Endothelial cell of umbilical vein (primary cell): ENCODE measurements at places on chromosomes 2 and 18. TPM values are rescaled to one million over a fixed set of nuclear protein-coding genes. Genes with fewer than 3 reads are reported as not detected.

The NEB gene
- 0.84 and 0.94 TPM in 2 replicates for polyA plus RNA-seq

The ADAM23 gene
- polyA plus RNA-seq = 15.8 and 20.6 TPM in 2 replicates

The ITPRIPL1 gene
- polyA plus RNA-seq = 2.3 and 2.6 TPM in 2 replicates

The LRRC30 gene
- not detected in 2 replicates for polyA plus RNA-seq

The RAX gene
- not detected in 2 replicates for polyA plus RNA-seq

The WIPF1 gene
- polyA plus RNA-seq = 15.3 and 17.5 TPM in 2 replicates

- no peak overlapping the region for H3K27ac ChIP-seq
- no peaks in the 10 kb centered on the region for H3K4me1 ChIP-seq
- no peak overlapping the region for H3K4me3 ChIP-seq
- peaks cover 23% of the 10 kb centered on the region for H3K27me3 ChIP-seq
- no peaks in the 10 kb centered on the region for H3K36me3 ChIP-seq
Measured at GRCh38 chr18:24600076-24600654, 139.7 kb downstream of the HRH4 start.

GRCh38 chr2:208686665-208687064, 280.1 kb downstream of the PTH2R start:
- H3K27ac ChIP-seq = no peak overlapping the region
- DNase-seq = no peak
- no peaks in the 10 kb centered on the region for H3K27me3 ChIP-seq
- no peaks in the 10 kb centered on the region for H3K4me1 ChIP-seq
- H3K4me3 ChIP-seq = no peak overlapping the region

GRCh38 chr2:134261398-134262131, 7.7 kb downstream of the MGAT5 start:
- no peaks in the 10 kb centered on the region for H3K27me3 ChIP-seq
- peak; percentile 72 for DNase-seq
- peak overlapping the region; percentile 36 for H3K27ac ChIP-seq
- peaks cover 25% of the 10 kb centered on the region for H3K4me1 ChIP-seq

- no peak overlapping the region for H3K4me3 ChIP-seq
- no peak overlapping the region for H3K27ac ChIP-seq
- DNase-seq = no peak
- H3K27me3 ChIP-seq = no peaks in the 10 kb centered on the region
Measured at GRCh38 chr2:220753486-220753885, 818.6 kb downstream of the EPHA4 start.

GRCh38 chr2:29015701-29016470, 34.8 kb downstream of the TOGARAM2 start:
- DNase-seq = no peak
- peaks cover 3% of the 10 kb centered on the region for H3K4me1 ChIP-seq
- no peak overlapping the region for H3K27ac ChIP-seq
- H3K4me3 ChIP-seq = no peak overlapping the region
- H3K36me3 ChIP-seq = no peaks in the 10 kb centered on the region
- no peaks in the 10 kb centered on the region for H3K27me3 ChIP-seq

DNA sequence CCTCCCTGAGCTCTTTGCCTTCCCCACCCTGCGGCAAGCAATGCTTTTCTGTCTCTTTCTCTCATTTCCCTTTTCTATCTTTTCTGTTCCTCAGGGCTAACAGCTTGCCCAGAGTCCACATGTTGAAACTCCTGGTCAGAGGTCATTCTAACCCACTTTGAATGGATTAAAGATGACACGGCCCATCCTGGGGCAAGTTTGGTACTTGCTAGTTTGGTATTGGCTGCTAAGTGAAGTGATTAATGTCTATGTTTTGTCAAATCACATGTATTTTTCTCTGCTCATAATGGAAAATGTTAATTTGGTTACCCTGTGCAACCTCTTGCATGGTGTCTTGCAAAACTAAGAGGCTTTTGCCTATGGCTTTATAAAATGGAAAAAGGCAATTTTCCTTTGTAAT, 960.2 kb downstream of the CNTNAP5 start:
- H3K27me3 ChIP-seq = no peaks in the 10 kb centered on the region
- no peak for DNase-seq
- no peak overlapping the region for H3K4me3 ChIP-seq
- no peak overlapping the region for H3K27ac ChIP-seq
- no peaks in the 10 kb centered on the region for H3K4me1 ChIP-seq

GRCh38 chr2:118975133-118975532, 33.1 kb downstream of the MARCO start:
- H3K4me1 ChIP-seq = no peaks in the 10 kb centered on the region
- no peak for DNase-seq
- H3K4me3 ChIP-seq = no peak overlapping the region

DNA sequence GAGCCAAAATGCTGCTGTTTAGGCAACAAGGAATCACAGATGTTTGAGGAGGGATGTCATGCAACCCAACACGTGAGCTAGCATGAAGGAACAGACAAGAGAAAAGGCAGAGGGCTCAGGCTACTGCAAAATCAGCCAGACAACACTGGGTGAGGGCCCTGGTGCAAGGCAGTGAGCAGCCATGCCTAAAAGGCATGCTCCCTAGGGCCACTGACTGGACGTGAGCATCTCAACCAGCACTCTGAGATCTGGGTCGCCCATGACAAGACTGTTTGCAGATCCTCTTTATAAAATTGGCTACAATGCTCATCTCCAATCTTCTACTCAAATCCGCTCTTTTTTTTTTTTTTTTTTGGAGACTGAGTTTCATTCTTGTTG, 49.1 kb downstream of the KIAA2012 start:
- no peak overlapping the region for H3K4me3 ChIP-seq
- H3K36me3 ChIP-seq = no peaks in the 10 kb centered on the region
- no peaks in the 10 kb centered on the region for H3K4me1 ChIP-seq

DNA sequence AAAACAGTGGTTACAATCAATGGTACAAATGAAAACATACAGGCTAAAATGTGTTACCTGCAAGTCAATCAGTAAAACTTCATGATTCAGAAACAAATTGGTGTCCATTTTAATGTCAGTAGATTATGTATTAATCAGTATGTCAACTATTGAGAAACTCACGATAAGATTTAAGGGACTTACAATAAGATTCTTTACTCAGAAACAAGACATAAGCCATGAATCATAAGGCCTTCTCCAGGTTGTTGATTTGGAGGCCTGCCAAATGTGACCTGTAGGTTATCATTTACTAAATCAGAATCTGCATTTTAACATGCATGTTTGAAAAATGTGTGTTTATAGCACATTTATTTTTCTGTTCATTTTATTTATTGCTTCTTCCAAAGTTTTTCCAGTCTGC, 623.1 kb downstream of the CCDC85A start:
- DNase-seq = no peak
- H3K4me3 ChIP-seq = no peak overlapping the region
- H3K36me3 ChIP-seq = no peaks in the 10 kb centered on the region
- no peaks in the 10 kb centered on the region for H3K27me3 ChIP-seq
- no peaks in the 10 kb centered on the region for H3K4me1 ChIP-seq

- no peak overlapping the region for H3K27ac ChIP-seq
- no peaks in the 10 kb centered on the region for H3K36me3 ChIP-seq
- DNase-seq = no peak
- H3K4me1 ChIP-seq = no peaks in the 10 kb centered on the region
- H3K4me3 ChIP-seq = no peak overlapping the region
Measured at GRCh38 chr2:49693961-49694360, 539.6 kb upstream of the FSHR start.

GRCh38 chr2:174794851-174795374, 30.6 kb upstream of the CHRNA1 start:
- peaks cover 5% of the 10 kb centered on the region for H3K4me1 ChIP-seq
- no peaks in the 10 kb centered on the region for H3K27me3 ChIP-seq
- no peak overlapping the region for H3K27ac ChIP-seq
- DNase-seq = no peak
- H3K4me3 ChIP-seq = no peak overlapping the region
- peaks cover 3% of the 10 kb centered on the region for H3K36me3 ChIP-seq

DNA sequence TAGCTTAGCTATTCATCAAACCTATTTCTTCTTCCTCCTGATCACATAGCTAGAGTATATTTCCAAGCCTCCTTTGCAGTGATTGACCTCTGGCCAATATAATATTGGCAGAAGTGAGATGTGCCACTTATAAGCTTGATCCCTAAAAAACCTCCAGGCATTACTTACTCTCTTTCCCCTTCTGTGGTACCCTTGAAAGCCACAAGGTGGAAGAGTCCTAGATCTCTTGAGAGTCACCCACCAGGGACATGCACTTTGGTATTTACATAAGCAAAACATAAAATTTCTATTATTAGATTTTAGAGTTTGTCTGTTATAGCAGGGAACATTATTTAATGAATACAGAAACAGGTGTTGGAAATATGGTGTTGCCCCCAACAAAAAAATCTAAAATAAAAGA, 112.0 kb downstream of the EXOC6B start:
- no peaks in the 10 kb centered on the region for H3K4me1 ChIP-seq
- H3K4me3 ChIP-seq = no peak overlapping the region
- DNase-seq = no peak
- no peaks in the 10 kb centered on the region for H3K36me3 ChIP-seq
- no peak overlapping the region for H3K27ac ChIP-seq
- H3K27me3 ChIP-seq = no peaks in the 10 kb centered on the region

- no peak overlapping the region for H3K27ac ChIP-seq
- no peaks in the 10 kb centered on the region for H3K4me1 ChIP-seq
- no peaks in the 10 kb centered on the region for H3K27me3 ChIP-seq
- DNase-seq = peak; percentile 43
- no peaks in the 10 kb centered on the region for H3K36me3 ChIP-seq
Measured at GRCh38 chr18:56235481-56236013, 402.8 kb downstream of the TXNL1 start.

DNA sequence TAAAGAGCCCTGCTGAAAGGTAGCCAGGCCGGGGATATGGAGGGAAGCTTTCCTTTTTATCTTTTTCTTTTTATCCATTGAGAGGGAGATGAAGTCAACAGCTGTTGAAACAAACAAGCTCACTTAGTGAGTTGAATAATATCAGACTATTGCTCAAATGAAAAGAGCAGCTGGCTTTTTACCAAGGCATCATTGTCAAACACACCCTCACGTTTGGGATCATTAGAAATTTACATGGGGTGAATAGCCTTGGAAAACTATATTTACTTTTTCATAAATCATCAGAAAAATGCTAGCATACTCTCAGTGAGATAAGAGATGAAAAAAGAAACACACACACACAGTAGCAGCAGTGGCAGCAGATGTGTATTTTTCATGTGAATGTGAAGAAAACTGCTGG, 71.5 kb upstream of the HNMT start:
- H3K27ac ChIP-seq = no peak overlapping the region
- no peak overlapping the region for H3K4me3 ChIP-seq
- no peak for DNase-seq
- H3K36me3 ChIP-seq = no peaks in the 10 kb centered on the region

DNA sequence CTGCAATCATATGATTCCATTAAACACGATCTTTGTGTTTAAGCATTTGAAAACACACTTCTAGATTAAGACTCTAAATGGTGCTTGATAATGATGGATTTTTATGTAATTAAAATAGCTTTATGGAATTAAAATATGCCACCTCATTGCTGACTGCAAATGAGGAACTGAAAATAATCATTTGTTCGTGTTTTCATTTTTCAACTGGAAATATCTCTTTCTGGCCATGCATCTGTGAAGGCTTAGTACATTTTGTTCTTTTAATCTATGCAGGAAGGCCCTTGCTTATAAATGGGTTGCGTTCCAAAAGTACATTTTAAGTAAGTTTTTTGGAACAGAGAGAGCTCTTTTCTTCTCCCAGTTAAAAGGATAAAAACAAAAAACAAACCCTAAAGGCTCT, 125.5 kb downstream of the MC4R start:
- no peak overlapping the region for H3K4me3 ChIP-seq
- H3K27ac ChIP-seq = no peak overlapping the region
- no peaks in the 10 kb centered on the region for H3K36me3 ChIP-seq
- no peaks in the 10 kb centered on the region for H3K27me3 ChIP-seq
- no peaks in the 10 kb centered on the region for H3K4me1 ChIP-seq
- no peak for DNase-seq

DNA sequence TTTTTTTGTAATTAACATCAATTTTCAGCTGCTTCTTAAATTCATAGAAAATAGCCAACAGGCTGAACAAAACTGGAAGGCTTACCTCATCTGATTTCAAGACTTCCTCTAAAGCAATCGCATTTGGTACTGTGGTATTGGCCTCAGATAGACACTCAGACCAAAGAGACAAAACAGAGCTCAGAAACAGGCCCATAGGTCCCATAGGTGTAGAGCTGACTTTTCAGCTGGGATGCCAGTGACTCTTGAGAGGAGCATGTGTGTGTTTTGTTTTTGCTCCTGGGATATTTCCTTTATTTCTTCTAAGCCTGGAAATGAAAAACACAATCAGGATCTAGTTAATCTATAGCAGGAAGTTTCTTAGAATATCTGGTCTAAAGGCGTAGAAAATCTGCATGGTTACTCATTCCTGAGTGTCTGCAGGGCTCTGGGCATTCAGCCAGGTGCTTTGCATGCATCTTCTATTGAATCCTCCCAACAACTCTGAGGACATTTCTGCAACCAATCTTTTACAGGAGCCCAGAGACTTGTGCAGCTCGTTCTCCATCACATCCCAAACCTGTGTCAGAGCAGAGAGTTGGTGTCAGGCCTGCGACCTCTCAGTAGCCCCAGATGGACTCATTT, 190.8 kb downstream of the RTP5 start:
- no peaks in the 10 kb centered on the region for H3K4me1 ChIP-seq
- H3K27me3 ChIP-seq = peaks cover 2% of the 10 kb centered on the region
- no peaks in the 10 kb centered on the region for H3K36me3 ChIP-seq
- no peak overlapping the region for H3K4me3 ChIP-seq
